ENCODE measurements at places on chromosomes 5 and 9.

DNA sequence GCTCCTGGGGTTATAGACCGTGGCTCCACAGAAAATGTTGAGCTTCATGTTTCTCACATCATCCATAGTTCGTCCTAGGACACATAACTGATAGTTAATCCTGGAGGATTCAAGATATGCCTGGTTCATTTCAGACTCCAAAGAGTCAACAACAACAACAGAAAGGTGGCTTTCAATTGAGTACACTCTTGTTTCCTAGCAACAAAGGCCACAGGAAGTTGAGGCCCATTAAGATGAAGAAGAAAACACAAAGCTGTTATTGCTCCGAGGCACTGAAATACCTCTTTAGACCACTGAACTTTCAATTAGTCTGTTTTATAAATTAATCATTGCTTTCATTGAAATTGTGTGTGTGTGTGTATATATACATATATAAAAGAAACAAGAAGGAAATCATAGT is 154.5 kb downstream of the YIPF5 start:
- DNase-seq = no peak

DNA sequence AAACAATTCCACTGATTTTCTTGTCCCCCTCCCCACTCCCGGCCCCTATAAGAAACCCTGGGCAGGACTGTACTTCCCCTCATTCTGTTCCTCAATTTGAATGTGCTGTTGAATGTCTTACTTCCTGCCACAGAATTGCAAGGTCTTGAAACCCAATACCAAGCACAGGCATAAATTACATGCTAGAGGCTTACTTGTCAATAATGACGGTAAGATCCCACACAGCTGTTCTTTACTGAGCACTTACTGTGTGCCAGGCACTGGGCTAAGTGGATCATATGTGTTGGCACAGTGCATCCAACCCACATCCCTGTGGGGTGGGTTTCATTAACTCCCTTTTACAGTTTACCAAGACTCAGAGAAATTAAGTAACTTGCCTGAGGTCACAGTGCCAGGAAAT is 63.4 kb downstream of the MVB12B start:
- no peak for DNase-seq

- no peak for DNase-seq
These were observed 120.5 kb upstream of the HMHB1 start for GRCh38 chr5:143691287-143691944.

- no peak for DNase-seq
These were observed 124.9 kb downstream of the SAXO1 start for GRCh38 chr9:18907927-18908625.

DNA sequence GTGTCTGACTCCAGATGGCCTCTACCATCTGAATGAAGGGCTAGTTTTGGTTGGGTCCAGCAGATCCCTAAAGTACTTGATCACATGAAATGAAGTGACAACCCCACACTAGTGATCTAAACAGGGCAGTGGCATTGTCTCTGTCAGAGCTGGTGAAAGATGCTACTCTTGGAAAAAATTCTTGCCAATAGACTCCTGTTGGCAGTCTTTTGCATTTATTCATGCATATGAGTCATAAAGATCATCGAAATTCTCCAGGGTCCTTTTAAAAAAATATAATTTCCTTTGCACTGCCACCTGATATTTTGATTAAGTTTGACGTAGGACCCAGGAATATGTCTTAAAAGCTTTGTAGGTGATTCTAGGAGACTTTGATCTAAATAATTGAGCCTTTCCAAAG is 135.1 kb upstream of the ELL2 start:
- no peak for DNase-seq

- no peak for DNase-seq
These were observed 115.9 kb downstream of the CDC42SE2 start for GRCh38 chr5:131379723-131380122.

DNA sequence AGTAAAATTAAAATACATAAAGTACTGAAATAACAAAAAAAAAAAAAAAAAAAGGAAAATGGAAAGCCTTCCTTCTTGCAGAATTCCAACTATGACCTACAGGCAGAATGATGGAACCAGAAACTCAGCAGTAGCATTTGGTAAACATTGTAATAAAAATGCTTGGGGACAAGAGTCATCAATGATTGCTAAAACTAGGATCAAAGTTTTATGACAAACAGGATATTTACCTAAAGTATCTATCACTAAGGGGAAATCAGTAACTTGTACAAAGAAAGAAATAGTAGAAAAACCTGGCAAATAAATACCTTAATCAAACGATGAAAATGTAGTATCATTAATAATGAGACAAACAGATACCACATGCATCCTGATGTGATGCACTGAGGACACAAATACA is 17.5 kb downstream of the ERMP1 start:
- DNase-seq = no peak

DNA sequence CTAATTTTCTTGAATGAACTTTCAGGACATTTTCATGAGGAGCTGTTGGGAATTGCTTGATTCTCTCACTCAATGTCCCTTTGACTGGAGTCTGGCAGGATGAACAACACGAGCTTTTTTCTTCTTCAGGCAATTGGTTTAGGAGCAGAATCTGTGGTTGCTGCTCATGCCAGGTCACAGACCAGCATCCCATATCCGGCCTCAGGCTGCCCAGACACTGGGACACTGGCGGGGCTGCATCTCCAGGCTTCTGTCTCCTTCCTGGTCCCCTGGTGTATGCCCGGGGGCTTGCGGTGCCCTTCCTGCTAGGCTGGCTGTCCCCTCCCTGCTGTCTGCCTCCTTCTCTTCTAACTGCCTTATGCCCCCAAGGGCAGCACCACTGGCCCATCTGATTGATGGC is 311.5 kb upstream of the DAP start:
- no peak for DNase-seq

DNA sequence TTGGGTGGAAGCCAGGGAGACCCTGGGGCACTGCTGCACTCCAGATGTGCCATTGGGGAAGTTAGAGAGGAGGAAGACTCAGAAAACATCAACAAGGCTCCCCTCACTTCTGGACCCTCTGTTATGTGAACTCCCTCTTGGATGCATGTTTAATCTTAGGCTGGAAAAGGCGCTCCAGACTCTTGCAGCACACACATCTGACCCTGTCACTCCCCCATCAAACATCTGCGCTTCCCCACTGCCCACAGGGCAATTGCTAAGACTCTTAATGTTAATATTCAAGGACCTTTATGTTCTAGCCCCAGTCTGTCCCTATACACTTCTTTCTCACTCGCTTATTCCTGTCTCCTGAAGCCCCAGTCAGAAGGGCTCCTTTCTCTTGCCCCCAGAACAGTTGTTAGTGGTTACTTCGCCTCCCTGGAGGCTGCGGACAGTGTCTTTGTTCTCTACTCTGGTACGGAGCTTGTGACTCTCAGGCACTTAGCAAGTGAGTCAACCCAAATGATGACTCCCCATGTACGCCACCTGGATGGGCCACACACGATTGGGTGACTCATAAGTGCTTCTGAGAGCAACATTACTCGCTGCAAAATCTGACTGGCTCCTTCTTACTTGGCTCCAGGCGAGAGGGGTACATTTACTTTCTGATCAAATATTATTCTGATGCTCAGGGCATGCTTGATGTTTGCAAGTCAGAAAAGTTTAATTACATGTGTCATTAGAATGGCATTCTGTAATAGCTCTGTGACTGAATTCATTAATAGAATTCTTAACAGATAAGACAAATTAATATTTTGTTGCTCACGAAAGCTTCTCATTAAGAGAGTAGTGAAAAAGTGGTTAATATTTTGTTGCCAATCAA is 193.6 kb downstream of the HSPA4 start:
- no peak for DNase-seq

DNA sequence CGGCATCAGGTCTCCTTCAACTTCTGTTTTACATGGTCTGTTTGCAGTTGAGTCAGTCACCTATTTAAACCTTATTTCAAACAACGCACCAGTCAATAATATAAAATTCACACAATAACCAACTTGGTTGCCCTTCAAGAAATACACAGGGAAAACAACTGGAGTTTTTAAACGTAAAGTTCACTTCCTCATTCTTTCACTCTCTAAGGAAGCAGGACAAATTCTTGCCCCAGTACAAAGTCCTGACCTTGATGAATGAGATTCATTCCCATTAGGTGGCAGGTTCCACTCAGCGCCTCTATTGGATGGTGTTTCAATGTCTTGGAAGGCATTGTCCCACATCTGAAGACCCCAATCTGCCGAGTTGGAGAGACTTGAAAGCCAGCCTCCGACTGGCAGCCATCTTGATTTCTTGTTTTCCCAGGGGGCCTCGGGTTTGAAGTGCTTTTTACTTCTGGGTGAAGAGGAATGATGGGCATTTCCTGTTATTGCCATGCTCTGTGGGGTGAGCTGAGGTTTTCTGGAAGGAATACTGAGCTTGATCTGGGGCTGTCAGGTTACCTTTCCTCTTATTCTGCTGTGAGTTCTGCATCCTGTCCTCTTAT is 105.0 kb downstream of the ACER2 start:
- no peak for DNase-seq

DNA sequence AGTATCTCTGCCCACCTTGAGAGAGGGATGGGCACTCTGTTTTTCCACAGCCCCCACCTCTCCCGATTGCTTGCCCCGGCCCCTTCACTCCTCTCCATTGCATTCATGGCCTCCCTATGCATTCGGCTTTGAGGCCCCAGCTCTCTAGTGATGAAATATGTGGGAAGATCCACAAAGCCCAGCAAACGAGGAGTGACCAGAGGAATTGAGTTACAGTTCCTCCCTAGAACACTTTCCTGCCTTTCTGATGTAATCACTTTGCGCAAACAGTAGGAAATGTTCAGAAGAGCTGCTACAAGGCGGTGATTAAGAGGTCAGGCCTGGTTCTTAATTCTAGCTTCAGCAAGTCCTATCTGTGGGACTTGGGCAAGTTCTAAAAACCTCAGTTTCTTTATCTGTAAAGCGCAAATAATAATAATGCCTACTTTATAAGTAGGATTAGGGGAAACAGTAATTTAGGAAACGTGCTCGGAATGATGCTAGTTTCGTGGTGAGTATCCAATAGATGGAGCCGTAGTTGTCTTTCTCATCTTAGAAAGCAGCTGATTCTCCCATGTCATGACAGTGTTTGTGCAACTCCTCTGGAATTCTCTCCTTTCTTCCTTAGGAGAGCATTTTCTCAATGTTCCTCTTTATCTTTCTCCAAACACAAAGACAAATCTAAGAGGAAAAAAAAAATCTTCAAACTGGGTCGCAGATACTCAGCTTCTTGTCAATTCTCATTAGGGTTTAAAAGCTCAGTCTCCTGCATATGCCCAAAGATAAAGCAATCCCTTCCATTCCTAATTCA is 99.5 kb upstream of the MSX2 start:
- no peak for DNase-seq

- no peak for DNase-seq
These were observed 6.8 kb downstream of the KIF12 start for GRCh38 chr9:114092336-114092735.

GRCh38 chr5:133030343-133031005 is 4.1 kb upstream of the ZCCHC10 start:
- DNase-seq = no peak

- peak; percentile 51 for DNase-seq
These were observed at the start of gene NME5 for GRCh38 chr5:138138949-138139780. Gene NME5, minus strand, starts transcription at chr5:138139428. Its CDS starts 648 bp downstream, at chr5:138138780.

GRCh38 chr5:150758531-150759333 is at the start of gene DCTN4:
Gene DCTN4, minus strand, starts transcription at chr5:150759017. Its CDS starts 24 bp downstream, at chr5:150758993.
- peak; percentile 97 for DNase-seq

- DNase-seq = no peak
These were observed 1194.1 kb downstream of the EFNA5 start for GRCh38 chr5:106476630-106477029.

DNA sequence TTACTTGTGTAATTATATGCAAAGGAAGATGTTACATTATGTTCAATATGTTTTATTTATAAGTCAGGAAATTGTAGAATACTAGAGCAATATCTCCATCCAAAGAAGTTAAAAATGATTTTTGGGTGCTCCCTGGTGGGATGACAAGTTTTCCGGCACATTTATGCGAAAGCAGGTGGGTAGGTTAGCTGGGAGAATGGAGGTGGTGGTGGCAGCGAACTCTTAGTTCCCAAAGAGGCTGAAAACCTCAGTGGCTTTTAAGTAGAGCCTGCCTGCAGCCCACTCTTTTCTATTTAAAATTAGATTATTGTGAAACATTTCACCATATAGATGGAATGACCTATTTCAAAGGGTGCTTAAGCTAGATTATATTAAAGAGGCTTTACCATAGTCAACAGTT is 51.8 kb downstream of the ANKRD33B start:
- no peak for DNase-seq

- DNase-seq = no peak
These were observed 24.0 kb upstream of the WHRN start for GRCh38 chr9:114529285-114529684.

GRCh38 chr9:10875752-10876151 is 262.9 kb upstream of the PTPRD start:
- DNase-seq = no peak

- no peak for DNase-seq
These were observed 26.7 kb upstream of the LPCAT1 start for GRCh38 chr5:1550287-1551076.

- DNase-seq = no peak
These were observed 7.0 kb upstream of the TUT7 start for GRCh38 chr9:86361176-86361575.

DNA sequence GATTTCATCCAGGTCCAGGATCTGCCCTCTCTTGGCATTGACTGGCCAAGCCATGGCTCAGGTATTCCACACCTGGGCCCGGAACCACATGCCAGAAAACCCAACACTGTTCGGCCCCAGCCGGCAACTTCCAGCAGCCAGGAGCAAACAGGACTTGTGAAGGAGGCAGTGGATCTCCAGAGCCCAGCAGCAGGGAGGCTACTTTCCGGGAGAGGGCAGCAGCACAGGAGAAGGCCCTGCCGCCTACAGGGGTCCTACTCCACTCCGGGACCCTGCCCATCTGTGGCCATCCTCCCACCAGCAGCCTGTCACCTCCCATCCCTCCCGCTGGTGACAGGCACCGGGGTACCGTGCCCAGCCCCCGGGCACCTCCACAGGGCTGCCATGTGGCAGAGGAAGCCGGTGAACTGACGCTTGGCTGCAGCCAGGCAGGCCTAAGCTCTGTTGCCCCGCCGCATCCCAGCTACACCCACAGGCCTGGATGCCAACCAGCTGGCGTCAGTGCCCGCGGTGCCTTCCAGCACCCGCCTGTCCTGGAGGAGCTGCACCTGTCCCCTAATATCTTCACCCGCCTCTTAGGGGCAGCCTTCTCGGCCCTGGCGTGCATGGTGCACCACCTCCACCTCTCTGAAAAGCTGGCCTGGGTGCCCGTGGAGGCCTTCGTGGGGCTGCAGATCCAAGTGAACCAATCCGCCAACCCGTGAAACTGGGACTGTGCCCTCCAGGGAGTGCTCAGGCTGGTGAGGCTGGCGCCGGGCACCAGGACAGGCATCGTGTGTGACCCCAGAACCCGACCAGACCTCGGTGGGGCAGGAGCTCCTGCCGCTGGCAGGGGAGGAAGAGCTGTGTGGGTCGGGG is 18.9 kb upstream of the SLC30A5 start:
- DNase-seq = no peak

GRCh38 chr5:107056278-107056677 is 614.5 kb downstream of the EFNA5 start:
- no peak for DNase-seq

- DNase-seq = no peak
These were observed 5.5 kb upstream of the DPM2 start for GRCh38 chr9:127943011-127943662.

DNA sequence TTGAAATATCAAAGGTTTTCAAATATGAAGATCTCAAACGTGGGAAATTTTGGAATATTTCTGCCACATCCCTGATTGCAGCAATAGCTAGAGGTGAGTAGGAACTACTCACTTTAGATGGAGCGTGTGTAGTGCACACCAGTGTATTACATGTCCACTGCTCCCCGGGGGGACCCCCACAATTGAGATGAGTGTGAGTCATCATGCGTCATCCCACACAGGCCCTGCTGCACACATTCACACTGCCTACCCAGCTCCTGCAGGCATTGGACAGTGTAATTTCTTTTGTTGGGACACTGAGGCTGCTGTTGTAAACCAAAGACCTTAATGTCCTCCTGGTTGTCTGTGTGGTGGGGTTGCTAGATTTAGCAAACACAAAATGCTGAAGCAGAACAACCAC is 280.0 kb downstream of the GAS1 start:
- DNase-seq = no peak

Data from anterior cingulate cortex (tissue), 58 donors.